ENCODE measurements at places on chromosomes 12 and 14.

DNA sequence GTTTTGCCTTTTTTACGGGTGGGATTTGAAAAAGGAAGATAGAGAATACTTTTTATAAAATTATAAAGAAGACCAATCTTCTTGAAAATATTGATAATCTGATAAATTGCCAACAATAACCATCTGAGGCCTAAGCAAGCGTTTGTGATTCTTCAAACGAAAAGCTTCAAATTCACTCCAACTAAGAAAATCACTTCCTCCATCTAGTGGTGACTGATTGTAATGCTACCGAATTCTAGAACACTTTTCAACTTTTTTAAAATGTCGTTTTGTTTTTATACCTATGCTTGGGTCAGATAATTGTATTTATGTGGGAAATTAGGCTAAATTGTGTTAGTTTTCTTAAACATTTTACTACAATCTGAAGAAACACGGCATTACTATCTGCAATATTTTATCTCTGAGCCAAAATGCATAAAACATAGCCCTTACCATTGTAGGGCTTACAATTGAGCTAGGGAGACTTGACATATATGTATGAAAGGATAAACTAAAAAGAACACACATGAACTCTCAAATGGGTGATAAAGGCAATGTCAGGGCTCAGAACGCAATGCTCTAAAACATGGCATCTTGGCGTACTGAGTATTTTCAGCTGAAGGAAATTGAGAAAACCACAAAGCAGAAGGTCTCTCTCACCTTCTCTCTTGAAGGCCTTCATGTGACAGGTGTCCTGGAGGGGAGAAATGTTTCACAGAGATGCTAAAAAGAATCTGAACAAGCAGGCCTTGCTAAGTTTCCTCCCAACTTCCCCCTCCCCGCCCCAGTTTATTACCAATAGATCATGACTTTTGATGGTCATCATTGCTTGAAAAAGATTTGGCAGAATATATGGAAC, 36.8 kb upstream of the G2E3 start:
- DNase-seq: no peak

GRCh38 chr12:39272871-39273655, 169.9 kb downstream of the KIF21A start:
- peak; percentile 3 for DNase-seq

- DNase-seq: peak; percentile 20
These were observed 4.1 kb upstream of the IGF1 start for GRCh38 chr12:102484428-102484958.

- no peak for DNase-seq
These were observed 276.1 kb downstream of the ITPR2 start for GRCh38 chr12:26556916-26557315.

- DNase-seq: no peak
These were observed 42.1 kb upstream of the FAM222A start for GRCh38 chr12:109671502-109671901.
